ENCODE measurements at places on chromosomes 12 and 14. TPM values are rescaled to one million over a fixed set of nuclear protein-coding genes. Genes with fewer than 3 reads are reported as not detected.

The PLCZ1 gene
- total RNA-seq: not detected

The KIF26A gene
- total RNA-seq: 18.6 TPM

The AKAP5 gene
- total RNA-seq: 0.32 TPM

The RTRAF gene
- 139 TPM for total RNA-seq

The CACNA1C gene
- under 0.01 TPM for total RNA-seq

The KIF21A gene
- 3.2 TPM for total RNA-seq

The PZP gene
- 1.1 TPM for total RNA-seq

The APOLD1 gene
- total RNA-seq: 22.0 TPM

The CLEC2A gene
- not detected for total RNA-seq

The CACNA2D4 gene
- not detected for total RNA-seq

The PPP1R36 gene
- 0.57 TPM for total RNA-seq

The HRK gene
- total RNA-seq: not detected

The GPX2 gene
- not detected for total RNA-seq

The DNM1L gene
- 115 TPM for total RNA-seq

The PCBP2 gene
- total RNA-seq: 440 TPM

The RIPK3 gene
- total RNA-seq: 4.9 TPM

The TRIM9 gene
- total RNA-seq: not detected

The C12orf54 gene
- not detected for total RNA-seq

The AKAP3 gene
- 0.63 TPM for total RNA-seq

The PTCSC3 gene
- not detected for total RNA-seq

The CRADD gene
- 9.8 TPM for total RNA-seq

The ATL1 gene
- total RNA-seq: 1.8 TPM

The FIGNL2 gene
- total RNA-seq: 0.31 TPM

The SYCP3 gene
- not detected for total RNA-seq

The RFX4 gene
- not detected for total RNA-seq

The WSCD2 gene
- not detected for total RNA-seq

The NEUROD4 gene
- total RNA-seq: not detected
